ENCODE measurements at places on chromosomes 6 and 20. TPM values are rescaled to one million over a fixed set of nuclear protein-coding genes. Genes with fewer than 3 reads are reported as not detected.

- H3K27ac ChIP-seq = peak overlapping the region; percentile 51
- peak; percentile 63 for DNase-seq
- peaks cover 14% of the 10 kb centered on the region for H3K4me1 ChIP-seq
- peak overlapping the region; percentile 86 for H3K4me3 ChIP-seq
These were observed 4.8 kb upstream of the SOX4 start for GRCh38 chr6:21588481-21589351.

NRSN1 gene
- not detected for total RNA-seq

- H3K4me3 ChIP-seq = no peak overlapping the region
- no peaks in the 10 kb centered on the region for H3K4me1 ChIP-seq
- DNase-seq = peak; percentile 54
- H3K27me3 ChIP-seq = peaks cover 28% of the 10 kb centered on the region
- no peak overlapping the region for H3K27ac ChIP-seq
- H3K36me3 ChIP-seq = no peaks in the 10 kb centered on the region
These were observed 168.9 kb upstream of the UST start for GRCh38 chr6:148577687-148578488.

- H3K27ac ChIP-seq = no peak overlapping the region
- no peaks in the 10 kb centered on the region for H3K4me1 ChIP-seq
- no peak for DNase-seq
- no peaks in the 10 kb centered on the region for H3K27me3 ChIP-seq
- no peaks in the 10 kb centered on the region for H3K36me3 ChIP-seq
- no peak overlapping the region for H3K4me3 ChIP-seq
These were observed 226.6 kb downstream of the TFAP2C start for GRCh38 chr20:56855708-56856107.

DNA sequence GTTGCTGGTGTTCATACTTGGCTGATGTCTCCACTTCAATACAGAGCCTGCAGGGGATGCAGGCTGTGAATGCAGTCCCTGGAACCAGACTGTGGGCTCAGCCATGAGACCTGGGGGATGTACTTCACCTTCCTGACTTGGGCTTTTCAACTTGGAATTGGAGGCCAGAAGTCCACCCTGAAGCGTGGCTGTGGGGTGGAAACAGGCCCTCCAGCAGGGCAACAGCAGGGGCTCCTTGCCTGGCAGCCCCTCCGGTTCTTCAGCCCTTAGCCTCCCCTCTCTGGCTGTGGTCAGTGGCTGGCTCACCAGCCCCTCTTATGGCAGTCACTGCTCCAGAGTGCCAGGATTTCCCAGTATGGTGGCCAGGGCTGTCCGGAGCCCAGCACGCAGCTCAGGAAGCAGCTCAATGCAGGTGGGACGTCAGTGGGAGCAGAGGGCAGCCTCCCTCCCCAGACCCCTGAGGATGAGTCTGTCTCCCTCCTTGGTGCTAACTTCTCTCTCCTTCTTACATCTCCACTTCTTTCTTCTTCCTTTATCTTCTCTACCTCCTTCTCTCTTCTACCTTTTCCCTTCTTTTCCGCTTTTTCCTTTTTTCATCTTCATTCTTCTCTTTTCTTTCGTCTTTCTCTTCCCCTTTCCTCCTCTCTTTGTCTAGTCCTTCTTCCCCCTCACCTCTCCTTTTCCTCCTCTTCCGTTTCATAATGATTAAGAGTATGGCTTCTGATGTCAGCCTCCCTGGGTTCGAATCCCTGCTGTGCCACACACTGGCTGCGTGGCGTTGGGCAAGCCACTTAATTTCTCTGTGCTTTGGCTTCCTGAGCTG, 45.3 kb downstream of the SLC52A3 start:
- no peak for DNase-seq
- no peak overlapping the region for H3K4me3 ChIP-seq
- no peaks in the 10 kb centered on the region for H3K4me1 ChIP-seq
- no peak overlapping the region for H3K27ac ChIP-seq
- H3K36me3 ChIP-seq = no peaks in the 10 kb centered on the region

PRDM13 gene
- not detected for total RNA-seq

DNA sequence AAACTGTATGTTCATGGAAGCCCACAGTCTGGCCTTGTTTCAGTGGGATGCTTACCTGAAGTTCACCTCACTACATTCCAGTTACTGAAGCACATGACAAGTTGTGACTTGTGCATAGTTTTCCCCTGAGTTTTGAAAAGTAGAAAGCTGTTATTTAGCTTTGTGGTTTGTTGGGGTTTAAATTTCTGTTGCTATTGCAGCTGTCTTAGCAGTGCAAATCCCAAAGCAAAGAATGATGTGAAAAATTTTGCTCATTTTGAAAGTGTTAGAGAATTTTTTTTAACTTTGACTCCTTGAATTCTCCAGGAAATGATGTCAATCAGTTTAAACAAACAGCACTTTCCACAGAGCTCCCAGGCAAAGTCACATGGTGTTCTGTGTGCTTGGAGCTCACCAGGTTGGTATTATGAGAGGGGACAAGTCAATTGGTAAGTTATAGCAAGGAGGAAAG, 268.4 kb downstream of the ADGRG6 start:
- H3K27ac ChIP-seq = no peak overlapping the region
- H3K4me1 ChIP-seq = peaks cover 30% of the 10 kb centered on the region
